ENCODE measurements at places on chromosomes 11 and 22. TPM values are rescaled to one million over a fixed set of nuclear protein-coding genes. Genes with fewer than 3 reads are reported as not detected.

The OR8A1 gene
- total RNA-seq: not detected

DNA sequence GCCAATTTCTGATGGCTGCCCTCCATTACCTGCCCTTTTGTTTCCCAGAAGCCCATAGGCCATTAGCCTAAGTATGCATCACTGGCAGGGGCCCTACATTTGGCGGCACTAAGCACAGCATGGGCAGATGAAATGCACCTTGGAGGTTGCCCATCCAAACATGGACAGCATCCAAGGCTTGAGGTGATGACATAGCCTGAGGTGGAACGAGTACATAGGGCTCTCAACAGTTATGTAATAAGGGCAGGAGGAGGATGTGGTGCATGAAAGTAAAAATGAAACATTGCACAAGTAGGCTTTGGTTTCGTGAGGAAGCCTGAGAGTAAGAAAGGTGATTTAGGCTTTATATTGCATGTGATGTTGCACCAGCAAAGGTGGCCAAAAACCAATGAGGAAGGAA, 148.1 kb downstream of the FAM76B start:
- H3K36me3 ChIP-seq: no peaks in the 10 kb centered on the region
- peak overlapping the region; percentile 54 for H3K27ac ChIP-seq
- no peaks in the 10 kb centered on the region for H3K27me3 ChIP-seq
- peaks cover 21% of the 10 kb centered on the region for H3K4me1 ChIP-seq

The TRIM29 gene
- not detected for total RNA-seq

The RCOR2 gene
- total RNA-seq: not detected

DNA sequence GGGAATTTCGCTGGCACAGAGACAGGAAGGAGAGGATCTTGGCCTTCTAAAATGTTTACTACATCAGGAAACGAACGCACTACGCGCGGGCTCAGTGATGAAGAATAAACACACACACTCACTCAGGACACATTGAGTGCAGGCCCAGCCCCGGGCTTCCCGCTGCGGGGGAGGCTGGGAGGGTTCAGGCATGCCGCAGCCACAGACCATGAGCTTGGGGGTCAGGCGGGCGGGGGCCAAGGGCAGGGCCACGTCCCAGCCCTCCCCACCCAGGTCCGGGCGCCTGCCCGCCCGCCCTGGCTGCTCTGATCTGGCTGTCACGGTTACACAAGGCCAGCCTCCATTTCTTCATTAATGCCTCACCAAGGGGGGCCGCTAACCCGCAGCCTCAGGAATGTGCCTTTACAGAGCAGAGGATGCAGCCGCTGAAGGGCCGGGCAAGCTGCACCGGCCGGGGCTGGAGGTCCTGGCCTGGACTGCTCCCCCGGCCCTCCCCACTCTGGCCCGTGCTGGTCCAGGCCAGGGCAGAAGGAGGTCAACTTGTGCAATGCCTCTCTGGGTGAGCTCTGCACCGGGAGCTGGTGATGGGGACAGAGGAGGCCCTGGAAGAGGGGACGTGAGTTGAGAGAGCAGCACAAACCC, 41.7 kb downstream of the IGF2 start:
- DNase-seq: no peak
- H3K27me3 ChIP-seq: no peaks in the 10 kb centered on the region
- no peak overlapping the region for H3K27ac ChIP-seq
- H3K4me3 ChIP-seq: no peak overlapping the region
- no peaks in the 10 kb centered on the region for H3K36me3 ChIP-seq
- peaks cover 12% of the 10 kb centered on the region for H3K4me1 ChIP-seq

The LDHAL6A gene
- total RNA-seq: not detected

GRCh38 chr11:34219941-34220370, 114.5 kb downstream of the NAT10 start:
- H3K27me3 ChIP-seq: no peaks in the 10 kb centered on the region
- no peaks in the 10 kb centered on the region for H3K4me1 ChIP-seq
- no peak for DNase-seq
- H3K36me3 ChIP-seq: no peaks in the 10 kb centered on the region
- H3K27ac ChIP-seq: no peak overlapping the region

- no peaks in the 10 kb centered on the region for H3K4me1 ChIP-seq
- H3K4me3 ChIP-seq: no peak overlapping the region
- H3K27me3 ChIP-seq: no peaks in the 10 kb centered on the region
- H3K36me3 ChIP-seq: no peaks in the 10 kb centered on the region
- no peak for DNase-seq
Observed at GRCh38 chr11:32630844-32631243, 47.2 kb downstream of the EIF3M start.

The PANX2 gene
- 0.23 TPM for total RNA-seq

DNA sequence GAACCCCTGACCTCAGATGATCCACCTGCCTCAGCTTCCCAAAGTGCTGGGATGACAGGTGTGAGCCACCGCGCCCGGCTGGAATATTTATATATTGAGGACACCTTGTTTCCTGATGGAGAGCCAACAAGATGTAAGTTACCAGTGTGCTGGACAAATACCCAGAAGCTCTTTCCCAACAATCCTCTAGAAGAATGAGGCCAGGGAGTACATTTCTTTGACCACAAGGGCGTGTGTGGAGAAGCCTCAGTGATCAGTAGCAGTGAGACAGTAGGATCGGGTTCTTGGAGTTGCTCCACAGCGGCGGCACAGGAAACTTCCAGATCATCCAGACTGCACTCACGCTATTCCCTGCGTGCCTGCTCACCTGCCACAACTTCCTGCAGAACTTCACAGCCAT, 10.3 kb upstream of the POLA2 start:
- H3K27me3 ChIP-seq: no peaks in the 10 kb centered on the region
- H3K27ac ChIP-seq: no peak overlapping the region
- no peaks in the 10 kb centered on the region for H3K36me3 ChIP-seq
- H3K4me1 ChIP-seq: no peaks in the 10 kb centered on the region

DNA sequence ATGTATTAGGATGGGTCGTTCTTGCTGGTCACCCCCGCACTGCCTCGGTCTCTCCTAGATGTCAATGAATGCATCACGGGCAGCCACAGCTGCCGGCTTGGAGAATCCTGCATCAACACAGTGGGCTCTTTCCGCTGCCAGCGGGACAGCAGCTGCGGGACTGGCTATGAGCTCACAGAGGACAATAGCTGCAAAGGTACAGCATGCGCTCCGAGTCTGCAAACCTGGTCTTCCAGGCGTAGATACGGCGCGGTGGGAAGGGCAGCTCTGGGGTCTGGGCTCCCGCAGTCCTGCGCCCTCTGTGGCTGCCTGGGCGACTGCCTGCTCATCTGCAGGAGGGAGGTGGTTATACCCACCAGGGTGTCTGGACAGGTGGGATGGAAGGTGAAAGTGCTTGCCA, 31.0 kb downstream of the FBLN1 start:
- no peak overlapping the region for H3K27ac ChIP-seq
- no peak overlapping the region for H3K4me3 ChIP-seq
- H3K4me1 ChIP-seq: no peaks in the 10 kb centered on the region
- H3K36me3 ChIP-seq: no peaks in the 10 kb centered on the region

The TEF gene
- total RNA-seq: 2.8 TPM

GRCh38 chr11:65380460-65381119, 1.9 kb downstream of the SLC25A45 start:
- H3K36me3 ChIP-seq: peaks cover 30% of the 10 kb centered on the region
- H3K4me1 ChIP-seq: peaks cover 36% of the 10 kb centered on the region
- H3K27ac ChIP-seq: peak overlapping the region; percentile 82
- no peak overlapping the region for H3K4me3 ChIP-seq
- DNase-seq: no peak

GRCh38 chr22:19522190-19522880, 1.9 kb downstream of the CLDN5 start:
- H3K36me3 ChIP-seq: no peaks in the 10 kb centered on the region
- DNase-seq: no peak
- no peaks in the 10 kb centered on the region for H3K27me3 ChIP-seq
- no peak overlapping the region for H3K4me3 ChIP-seq
- no peaks in the 10 kb centered on the region for H3K4me1 ChIP-seq
- H3K27ac ChIP-seq: no peak overlapping the region

The CCDC83 gene
- total RNA-seq: not detected

The FADS3 gene
- total RNA-seq: 6.2 TPM

- no peaks in the 10 kb centered on the region for H3K27me3 ChIP-seq
- H3K4me1 ChIP-seq: peaks cover 35% of the 10 kb centered on the region
- no peak overlapping the region for H3K4me3 ChIP-seq
- DNase-seq: no peak
- no peak overlapping the region for H3K27ac ChIP-seq
Observed at GRCh38 chr11:68340003-68340767, 27.8 kb downstream of the LRP5 start.

- no peak for DNase-seq
- no peaks in the 10 kb centered on the region for H3K27me3 ChIP-seq
- H3K4me1 ChIP-seq: no peaks in the 10 kb centered on the region
Observed at GRCh38 chr11:115767047-115767802, 263.0 kb upstream of the CADM1 start.

The TRMU gene
- 56.9 TPM for total RNA-seq

The DEUP1 gene
- total RNA-seq: not detected

DNA sequence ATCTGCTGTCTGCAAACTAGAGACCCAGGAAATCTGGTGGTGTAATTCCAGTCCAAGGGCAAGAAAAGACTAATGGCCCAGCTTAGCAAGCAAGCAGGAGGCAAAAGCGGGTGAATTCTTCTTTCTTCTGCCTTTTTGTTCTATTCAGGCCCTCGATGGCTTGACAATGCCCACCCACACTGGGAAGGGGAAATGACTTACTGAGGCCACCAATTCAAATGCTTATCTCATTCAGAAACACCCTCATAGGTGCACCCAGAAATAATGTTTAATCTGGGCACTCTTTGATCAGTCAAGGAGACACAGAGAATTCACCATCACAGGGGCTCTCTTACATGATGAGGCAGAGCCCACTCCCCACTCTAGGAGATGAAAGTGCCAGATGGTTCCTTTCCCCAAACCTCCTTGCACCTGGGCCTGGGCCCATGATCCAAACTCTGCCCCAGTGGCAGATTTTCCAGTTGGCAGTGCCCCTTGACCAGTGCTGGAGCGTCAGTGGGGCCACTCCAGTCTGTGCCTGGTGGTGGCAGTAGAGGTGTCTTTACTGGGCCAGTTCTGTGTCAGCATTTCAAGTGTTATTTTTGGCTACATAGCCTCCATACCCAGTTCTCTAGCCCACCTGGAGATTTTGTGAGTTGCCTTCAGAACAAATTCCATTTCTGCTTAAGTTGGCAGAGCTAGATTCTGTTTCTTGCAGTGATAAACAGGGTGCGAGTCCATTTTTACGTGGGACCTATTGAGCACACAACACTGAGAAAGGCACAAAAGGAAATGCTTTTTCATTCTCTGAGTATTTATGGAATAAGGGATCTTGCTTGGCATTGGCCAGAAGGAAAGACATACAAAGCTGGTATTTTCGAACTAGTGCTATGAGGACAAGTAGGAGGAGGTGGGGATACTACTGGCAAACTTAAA, 7.5 kb downstream of the ELMOD1 start:
- H3K4me1 ChIP-seq: no peaks in the 10 kb centered on the region
- peaks cover 8% of the 10 kb centered on the region for H3K27me3 ChIP-seq
- no peak overlapping the region for H3K4me3 ChIP-seq
- DNase-seq: no peak
- H3K36me3 ChIP-seq: no peaks in the 10 kb centered on the region

DNA sequence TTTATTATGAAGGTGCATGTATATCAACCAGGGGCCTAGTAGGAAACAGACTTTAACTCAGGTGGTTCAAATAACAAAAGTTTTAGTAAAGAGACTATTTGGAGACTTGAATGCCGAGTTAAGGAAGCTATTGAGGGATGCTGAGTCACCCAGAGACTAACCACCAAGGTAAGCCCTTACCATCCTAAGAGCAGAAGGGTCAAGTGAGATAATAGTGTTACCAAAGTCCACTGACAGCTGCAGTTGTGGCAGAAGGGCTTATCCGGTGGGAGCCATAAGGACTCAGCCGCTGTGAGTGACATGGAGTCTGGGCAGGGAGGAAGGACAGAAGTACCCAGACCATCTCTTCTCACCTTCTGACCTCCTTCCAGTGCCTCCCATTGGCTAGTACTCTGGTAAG, 134.0 kb downstream of the INSC start:
- no peak overlapping the region for H3K27ac ChIP-seq
- H3K4me1 ChIP-seq: no peaks in the 10 kb centered on the region
- H3K4me3 ChIP-seq: no peak overlapping the region
- no peak for DNase-seq

GRCh38 chr11:79616392-79616851, 175.6 kb upstream of the TENM4 start:
- no peaks in the 10 kb centered on the region for H3K4me1 ChIP-seq
- no peak for DNase-seq
- no peaks in the 10 kb centered on the region for H3K27me3 ChIP-seq
- H3K36me3 ChIP-seq: no peaks in the 10 kb centered on the region

The SLC22A25 gene
- total RNA-seq: not detected

DNA sequence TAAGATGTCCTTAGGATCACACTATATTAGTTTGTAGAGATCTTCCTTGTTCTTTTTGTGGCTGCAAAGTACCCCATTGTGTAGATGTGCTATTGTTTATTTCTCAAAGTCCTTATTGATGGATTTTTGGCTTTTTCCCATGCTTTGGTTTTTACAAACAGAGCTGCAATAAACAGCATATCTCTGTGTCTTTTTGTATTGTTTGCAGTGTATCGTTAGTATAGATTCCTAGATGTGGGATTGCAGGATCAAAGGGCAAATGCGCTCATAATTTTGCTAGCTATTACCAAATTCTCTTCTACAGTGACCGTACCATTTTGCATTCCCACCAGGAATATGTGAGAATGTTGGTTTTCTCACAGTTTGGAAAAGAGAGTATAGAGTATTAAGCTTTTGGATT, 27.5 kb upstream of the FTH1 start:
- H3K27me3 ChIP-seq: no peaks in the 10 kb centered on the region
- H3K36me3 ChIP-seq: no peaks in the 10 kb centered on the region
- H3K4me1 ChIP-seq: no peaks in the 10 kb centered on the region
- no peak for DNase-seq
- H3K27ac ChIP-seq: no peak overlapping the region

The ZC3H12C gene
- total RNA-seq: 1.8 TPM

DNA sequence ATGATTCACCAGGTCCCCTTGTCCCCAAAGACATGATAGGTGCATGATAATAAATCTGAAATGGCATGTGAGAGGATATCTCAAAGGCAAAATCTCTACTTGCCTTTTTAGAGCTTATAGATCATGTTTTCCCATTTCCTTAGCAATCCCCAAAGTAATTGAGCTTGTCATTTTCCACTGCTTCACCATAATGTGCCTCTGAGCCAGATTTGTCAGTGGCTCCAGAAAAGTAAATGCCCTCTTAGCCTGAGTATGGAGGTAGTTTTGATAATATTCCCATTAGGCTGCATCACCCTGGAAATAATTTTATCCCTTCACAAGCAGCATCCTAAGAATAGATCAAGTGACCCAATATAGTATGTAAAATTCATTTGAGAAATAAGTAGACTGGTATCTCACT, 36.7 kb upstream of the ADSL start:
- peaks cover 57% of the 10 kb centered on the region for H3K36me3 ChIP-seq
- H3K27me3 ChIP-seq: no peaks in the 10 kb centered on the region
- peaks cover 29% of the 10 kb centered on the region for H3K4me1 ChIP-seq
- peak overlapping the region; percentile 45 for H3K27ac ChIP-seq
- no peak overlapping the region for H3K4me3 ChIP-seq
- DNase-seq: no peak
